ENCODE measurements at places on chromosomes 7 and 10.

DNA sequence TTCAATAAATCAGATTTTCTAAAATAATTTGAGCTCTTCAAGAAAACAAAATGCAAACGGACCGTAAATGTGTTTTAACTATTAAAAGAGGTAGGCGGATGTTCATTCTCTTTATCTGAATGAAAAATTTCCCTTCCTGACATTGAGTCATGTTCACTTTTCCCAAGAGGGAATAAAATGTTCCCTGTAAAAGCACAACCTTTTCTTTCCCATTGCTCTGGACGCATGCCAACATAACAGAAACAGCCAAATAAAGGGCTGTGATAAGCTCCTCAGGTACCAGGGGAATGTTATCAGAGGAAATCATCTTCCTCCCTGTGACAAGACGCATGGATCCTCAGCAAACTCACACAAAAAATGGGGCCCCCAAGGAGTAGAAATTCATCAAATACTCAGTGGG is 251.8 kb downstream of the MTERF1 start:
- no peak for DNase-seq

- peak; percentile 71 for DNase-seq
Measured at GRCh38 chr10:6741541-6741941, 161.5 kb upstream of the PRKCQ start.

GRCh38 chr10:96988426-96988825 is 156.3 kb downstream of the LCOR start:
- DNase-seq, result no peak

DNA sequence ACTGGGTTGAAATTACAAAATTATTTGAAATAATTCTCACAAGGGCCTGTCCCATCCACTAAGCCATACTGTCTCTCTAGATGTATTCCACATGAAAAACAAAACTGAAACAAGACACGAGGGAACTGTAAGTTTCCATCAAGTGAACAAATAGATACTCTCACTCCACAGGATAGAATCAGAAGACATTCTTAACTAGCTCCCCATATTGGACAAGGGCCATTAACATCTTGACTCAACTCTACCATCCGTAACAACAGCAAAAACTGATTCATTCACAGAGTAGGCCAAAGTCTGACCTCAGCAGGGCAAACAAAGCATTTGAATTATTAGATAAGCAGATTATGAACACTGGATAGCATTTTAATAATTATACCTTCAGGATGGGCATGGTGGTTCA is 29.1 kb downstream of the UBE2H start:
- peak; percentile 85 for DNase-seq

GRCh38 chr10:88372051-88372715 is 210.9 kb downstream of the RNLS start:
- DNase-seq, result no peak

DNA sequence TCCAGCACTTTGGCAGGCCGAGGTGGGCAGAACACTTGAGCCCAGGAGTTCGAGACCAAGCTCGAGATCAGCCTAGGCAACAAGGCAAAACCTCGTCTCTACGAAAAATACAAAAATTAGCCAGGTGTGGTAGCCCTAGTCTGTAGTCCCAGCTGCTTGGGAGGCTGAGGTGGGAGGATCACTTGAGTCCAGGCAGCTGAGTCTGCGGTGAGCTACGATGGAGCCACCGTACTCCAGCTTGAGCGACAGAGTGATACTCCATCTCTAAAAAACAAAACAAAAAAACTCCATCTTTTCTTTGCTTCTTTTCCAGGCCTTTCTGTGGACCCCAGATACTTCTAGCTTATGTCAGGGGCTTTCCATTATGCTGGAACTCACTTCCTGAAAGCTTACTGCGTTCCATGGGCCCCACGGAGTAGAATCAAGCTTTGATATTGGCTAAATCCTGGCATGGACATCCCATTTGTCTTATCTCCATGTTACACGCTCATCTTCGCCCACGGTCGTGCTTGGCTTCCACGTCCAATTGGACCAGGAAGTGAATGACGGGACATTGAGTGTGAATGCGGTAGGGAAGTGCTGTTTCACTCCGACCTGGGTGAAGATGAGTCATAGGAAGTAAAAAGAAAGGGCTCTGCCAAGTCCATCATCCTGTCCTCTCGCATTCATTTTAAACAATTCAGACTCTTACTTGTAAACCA is 45.7 kb downstream of the FAM171A1 start:
- DNase-seq, result no peak

- DNase-seq, result no peak
Measured at GRCh38 chr10:114801411-114801813, 20.2 kb upstream of the FHIP2A start.

All from AG10803 (cell line).